GM12878 (cell line): ENCODE measurements at places on chromosomes 1 and 21. TPM values are rescaled to one million over a fixed set of nuclear protein-coding genes. Genes with fewer than 3 reads are reported as not detected.

KCNE2 gene
- total RNA-seq, result not detected in 2 replicates

DNA sequence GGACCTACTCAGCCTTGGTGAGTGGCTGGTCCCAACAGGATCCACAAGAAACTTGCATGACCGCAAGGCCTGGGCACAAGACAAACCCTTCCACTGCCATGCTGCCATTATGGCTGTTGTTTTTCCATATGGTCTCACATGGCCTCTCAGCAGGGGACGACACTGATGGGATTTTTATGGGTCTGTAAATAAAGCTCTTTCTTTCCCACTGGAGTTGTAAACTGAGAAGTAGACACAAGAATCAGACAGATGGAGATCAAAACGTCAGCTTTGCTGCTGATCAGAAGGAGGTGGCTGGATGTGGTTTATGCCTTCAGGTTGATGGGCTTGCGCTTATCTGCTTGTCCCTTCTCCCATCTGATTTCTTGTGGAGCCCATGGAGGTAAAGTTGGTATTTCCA lies 138.1 kb upstream of the KCNJ6 start:
- no peak for DNase-seq

GRCh38 chr1:51073456-51073855 lies 28.6 kb upstream of the C1orf185 start:
- no peak for DNase-seq

DNA sequence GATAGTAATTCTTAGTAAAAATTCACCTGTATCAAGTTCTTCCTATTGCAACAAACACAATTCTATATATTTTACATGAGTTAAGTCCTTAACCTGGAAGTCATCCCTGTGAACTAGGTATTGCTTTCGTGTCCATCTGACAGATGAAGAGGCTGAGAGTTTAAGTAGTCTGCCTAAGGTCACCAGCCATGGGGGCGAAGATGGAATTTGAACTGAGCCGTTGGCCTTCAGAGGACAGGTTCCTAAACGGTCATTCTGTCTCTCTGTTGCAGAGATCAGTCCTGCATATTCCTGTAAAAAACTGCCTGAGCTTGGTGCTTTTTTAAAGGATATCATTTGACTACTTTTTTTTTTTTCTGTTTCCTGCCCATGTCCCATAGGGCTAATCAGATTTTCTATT lies 10.2 kb upstream of the POFUT2 start:
- no peak for DNase-seq

- DNase-seq, result no peak
Measured at GRCh38 chr1:97396463-97396862, 524.4 kb downstream of the DPYD start.

GRCh38 chr1:118711356-118711755 lies 276.8 kb downstream of the TBX15 start:
- no peak for DNase-seq

DNA sequence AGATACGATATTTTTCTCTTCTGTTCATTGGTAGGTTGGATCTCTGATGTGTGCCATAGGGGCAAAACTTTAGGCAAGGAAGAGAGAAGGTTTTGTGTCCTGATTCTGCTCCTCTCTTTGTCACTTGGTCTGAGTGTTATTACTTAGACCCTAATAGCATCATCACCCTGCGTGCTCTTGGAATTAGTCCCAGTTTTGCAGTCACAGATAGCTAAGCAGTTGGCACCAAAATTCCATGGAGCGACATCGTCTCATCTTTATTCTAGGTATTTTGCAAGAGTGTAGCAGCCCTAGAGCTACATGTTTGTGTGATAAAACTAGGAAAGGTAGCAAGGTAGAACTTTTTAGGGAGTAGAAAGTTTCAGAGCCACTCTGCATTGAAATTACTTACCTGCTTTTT lies 23.8 kb downstream of the PIP5K1A start:
- no peak for DNase-seq

HSD3B1 gene
- not detected in 2 replicates for total RNA-seq

GBP4 gene
- 3.3 and 4.3 TPM in 2 replicates for total RNA-seq

DNA sequence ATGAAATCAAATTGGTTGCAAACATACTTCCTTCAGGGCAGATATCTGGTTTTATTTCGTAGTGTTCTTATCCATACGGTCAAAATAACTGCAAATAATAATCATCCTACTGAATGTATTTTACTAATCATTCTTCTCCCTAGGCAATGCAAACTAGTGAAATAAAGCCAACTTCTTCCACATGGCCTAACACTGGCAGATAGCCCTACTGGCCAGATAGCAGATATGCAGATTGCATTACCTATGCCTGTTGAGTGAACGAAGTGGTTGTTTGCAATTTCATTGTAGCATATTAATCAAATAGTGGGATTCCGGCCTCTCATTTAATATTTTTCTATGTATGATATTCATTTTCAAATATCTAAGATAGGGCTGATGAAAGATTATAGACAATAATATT lies 116.2 kb downstream of the CENPF start:
- DNase-seq, result no peak

DNA sequence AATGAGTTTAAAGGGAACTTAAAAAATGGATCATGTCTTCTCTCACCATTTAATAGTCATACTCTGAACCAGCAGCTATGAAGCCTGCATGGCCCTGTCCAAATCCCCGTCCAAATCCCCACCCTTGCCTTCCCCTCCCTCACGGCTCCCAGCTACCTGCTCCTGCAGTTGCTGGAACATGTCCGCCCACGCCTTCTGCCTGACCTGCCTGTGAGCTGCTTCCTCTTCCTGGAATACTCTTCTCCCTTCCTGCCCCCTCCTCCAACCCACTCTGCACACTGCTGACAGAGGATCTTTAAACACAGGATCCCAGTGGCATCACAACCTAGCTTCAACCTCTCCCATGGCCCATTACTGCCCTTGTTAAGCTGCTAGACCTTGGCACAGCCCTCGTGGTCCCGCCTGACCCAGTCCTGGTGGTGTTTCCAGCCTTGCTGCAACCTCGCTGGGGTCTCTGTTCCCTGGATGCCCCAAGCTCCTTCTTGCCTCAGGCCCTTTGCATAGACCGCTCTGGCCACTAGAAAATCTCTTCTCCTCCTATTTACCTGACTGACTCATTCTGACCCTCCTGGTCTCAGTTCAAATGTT lies 118.3 kb downstream of the PTPRU start:
- no peak for DNase-seq

DNA sequence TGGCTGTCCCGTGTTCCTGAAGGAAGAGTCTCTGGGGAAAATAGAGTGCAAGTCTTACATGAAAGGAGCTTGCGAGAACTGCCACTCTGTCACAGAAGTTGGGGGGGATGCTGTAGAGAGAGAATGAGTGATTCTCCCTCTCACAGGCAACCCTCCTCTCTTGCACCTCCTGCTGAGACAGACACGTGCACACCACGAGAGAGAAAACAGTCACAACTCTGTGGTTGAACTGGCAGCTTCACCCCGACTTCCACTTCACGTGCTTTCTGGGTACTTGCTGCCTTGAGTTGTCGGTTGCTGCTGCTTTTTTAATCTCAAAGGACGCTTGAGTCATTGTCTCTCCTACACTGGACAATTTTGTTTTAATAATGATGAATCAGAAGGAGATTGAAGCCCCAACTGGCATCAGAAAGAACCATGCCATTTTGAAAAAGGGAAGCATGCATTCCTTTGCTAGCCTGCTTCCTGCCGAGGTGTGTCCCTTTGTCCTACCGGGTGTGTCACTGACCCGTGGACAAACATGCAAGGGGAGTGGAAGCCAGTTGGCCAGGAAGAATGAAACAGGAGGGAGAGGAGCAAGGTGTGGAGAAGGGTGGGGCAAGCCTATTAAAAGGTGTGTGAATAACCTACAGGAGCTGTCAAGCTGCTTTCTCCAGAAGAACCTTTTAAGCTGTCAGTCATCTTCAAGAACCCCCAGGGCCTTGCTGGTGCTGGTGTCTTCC lies 164.2 kb downstream of the CACNA1E start:
- DNase-seq, result no peak
